ENCODE measurements at places on chromosomes 6 and 20. TPM values are rescaled to one million over a fixed set of nuclear protein-coding genes. Genes with fewer than 3 reads are reported as not detected.

The SIRPD gene
- total RNA-seq = not detected

GRCh38 chr6:138007014-138007472, 100.2 kb downstream of the PERP start:
- no peaks in the 10 kb centered on the region for H3K36me3 ChIP-seq
- H3K27me3 ChIP-seq = peaks cover 14% of the 10 kb centered on the region
- no peak overlapping the region for H3K4me3 ChIP-seq

DNA sequence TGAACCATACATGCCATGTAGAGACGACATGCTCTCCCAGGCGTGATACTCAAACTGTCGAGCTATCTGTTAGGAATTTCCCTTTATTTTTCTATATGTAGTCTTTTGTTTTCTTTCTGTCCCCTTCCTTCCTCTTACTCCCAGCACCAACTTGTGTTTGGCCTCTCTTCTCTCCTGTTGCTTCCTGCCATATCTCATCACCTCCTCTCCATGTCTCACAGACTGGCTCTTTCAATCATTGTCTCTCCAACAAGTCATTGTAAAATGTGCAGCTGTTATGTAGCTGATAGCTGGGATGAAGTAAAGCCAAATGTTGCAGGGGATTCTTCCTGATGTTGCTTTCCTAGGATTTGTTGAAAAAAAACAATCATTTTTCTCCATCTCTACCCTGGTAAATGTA, 234.5 kb downstream of the TMEM242 start:
- no peaks in the 10 kb centered on the region for H3K27me3 ChIP-seq
- no peaks in the 10 kb centered on the region for H3K36me3 ChIP-seq
- peaks cover 29% of the 10 kb centered on the region for H3K4me1 ChIP-seq
- no peak overlapping the region for H3K4me3 ChIP-seq
- no peak for DNase-seq

The PLA2G7 gene
- total RNA-seq = not detected

DNA sequence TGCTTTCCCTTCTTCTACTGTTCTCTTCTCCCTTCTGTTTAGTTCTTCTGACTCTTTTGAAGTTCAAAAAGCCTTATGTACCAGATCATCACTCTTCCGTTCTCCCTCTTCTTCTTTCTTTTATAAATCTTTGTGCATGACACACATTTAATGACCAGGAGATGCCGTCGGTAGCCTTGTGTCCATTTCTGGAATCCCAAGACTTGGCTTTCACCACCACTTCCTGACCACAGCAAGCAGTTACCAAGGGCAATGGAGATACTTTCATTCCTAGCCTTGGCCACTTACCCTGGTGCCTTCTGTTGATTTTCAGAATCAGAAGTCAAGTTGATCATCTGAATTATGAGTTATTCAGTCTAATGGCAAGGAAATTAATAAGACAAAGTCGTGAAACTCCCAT, 268.5 kb upstream of the QKI start:
- no peak overlapping the region for H3K27ac ChIP-seq
- no peaks in the 10 kb centered on the region for H3K4me1 ChIP-seq
- H3K36me3 ChIP-seq = no peaks in the 10 kb centered on the region
- DNase-seq = peak; percentile 1

- peaks cover 6% of the 10 kb centered on the region for H3K36me3 ChIP-seq
- no peak overlapping the region for H3K4me3 ChIP-seq
- H3K4me1 ChIP-seq = no peaks in the 10 kb centered on the region
- H3K27me3 ChIP-seq = no peaks in the 10 kb centered on the region
- DNase-seq = no peak
Measured at GRCh38 chr6:23547851-23548250, 578.2 kb upstream of the NRSN1 start.

GRCh38 chr6:79706527-79706926, 75.4 kb downstream of the SH3BGRL2 start:
- H3K27ac ChIP-seq = no peak overlapping the region
- H3K4me3 ChIP-seq = no peak overlapping the region
- no peak for DNase-seq
- no peaks in the 10 kb centered on the region for H3K36me3 ChIP-seq
- no peaks in the 10 kb centered on the region for H3K4me1 ChIP-seq

- no peak overlapping the region for H3K4me3 ChIP-seq
- H3K27ac ChIP-seq = no peak overlapping the region
- no peaks in the 10 kb centered on the region for H3K36me3 ChIP-seq
- DNase-seq = no peak
Measured at GRCh38 chr6:129994410-129994809, 24.0 kb upstream of the L3MBTL3 start.

The APOBEC2 gene
- not detected for total RNA-seq

The ARHGAP40 gene
- total RNA-seq = 0.25 TPM

DNA sequence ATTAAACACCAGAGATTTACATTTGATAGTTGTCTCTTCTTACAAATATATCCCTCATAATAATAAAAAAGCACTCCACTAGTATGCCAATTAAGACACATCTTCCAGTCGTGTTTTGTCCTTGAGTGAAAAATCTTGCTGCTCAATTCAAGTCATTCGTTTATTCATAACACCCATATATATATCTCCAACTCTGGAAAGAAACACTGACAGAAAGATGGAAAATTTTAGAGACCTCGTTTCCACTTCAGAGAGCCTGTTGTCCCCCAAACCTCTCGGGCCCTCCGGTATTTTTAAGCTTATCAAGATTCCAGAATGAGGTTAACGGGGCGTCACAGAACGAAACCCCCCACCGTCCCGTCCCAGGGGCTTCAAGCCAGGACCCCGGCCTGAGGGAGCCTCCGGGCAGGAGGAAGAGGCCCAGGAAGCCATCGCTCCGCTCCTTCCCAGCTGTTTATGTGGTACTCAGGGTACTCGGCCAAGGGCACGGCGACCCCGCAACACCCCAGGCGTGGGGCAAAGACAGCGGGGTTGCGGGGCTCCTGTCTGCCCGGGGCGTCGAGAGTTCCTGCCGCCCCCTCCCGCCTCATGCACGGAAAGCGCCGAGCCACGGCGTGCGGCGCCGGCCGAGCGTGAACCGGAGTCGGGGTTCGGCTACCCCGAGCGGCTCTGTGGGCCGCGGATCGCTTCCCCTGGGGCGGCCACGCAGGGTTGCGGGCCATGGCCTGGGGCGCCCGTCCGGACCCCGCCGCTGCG, 623 bp upstream of the SNX9 start:
- peaks cover 5% of the 10 kb centered on the region for H3K27me3 ChIP-seq
- no peak for DNase-seq
- H3K4me3 ChIP-seq = peak overlapping the region; percentile 77
- H3K4me1 ChIP-seq = peaks cover 39% of the 10 kb centered on the region
- peaks cover 16% of the 10 kb centered on the region for H3K36me3 ChIP-seq

DNA sequence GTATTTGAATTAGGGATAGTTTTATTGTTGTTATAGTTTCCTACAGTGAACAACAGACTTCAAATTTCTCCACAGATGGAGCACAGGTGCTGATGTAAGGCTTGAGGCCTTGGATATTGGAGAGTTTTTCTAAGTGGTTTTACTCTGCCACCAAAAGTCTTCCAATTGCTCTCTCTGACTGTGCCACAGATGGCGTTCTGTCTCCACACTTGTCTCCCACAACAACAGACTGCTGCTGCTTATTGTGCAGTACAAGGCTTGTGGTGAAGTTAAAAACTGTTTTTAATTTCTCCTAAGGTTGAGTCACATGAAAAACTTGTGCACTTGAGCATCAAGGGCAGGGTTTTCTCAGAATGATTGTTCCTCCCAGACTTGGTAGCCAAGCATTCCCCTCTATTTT, 460.9 kb upstream of the KHDRBS2 start:
- no peaks in the 10 kb centered on the region for H3K36me3 ChIP-seq
- H3K27ac ChIP-seq = no peak overlapping the region
- no peak for DNase-seq
- H3K27me3 ChIP-seq = no peaks in the 10 kb centered on the region
- H3K4me1 ChIP-seq = no peaks in the 10 kb centered on the region
